Keratinocyte (primary cell): ENCODE measurements at places on chromosomes 3 and 15. TPM values are rescaled to one million over a fixed set of nuclear protein-coding genes. Genes with fewer than 3 reads are reported as not detected.

SLC9C1 gene
- not detected in 3 replicates for polyA plus RNA-seq

DHX30 gene
- 28.3 to 44.0 TPM (median 29.5 TPM) in 3 replicates for polyA plus RNA-seq

TRANK1 gene
- 2.5 to 4.7 TPM (median 3.2 TPM) in 3 replicates for polyA plus RNA-seq

CD200 gene
- polyA plus RNA-seq: 0.05 to 0.14 TPM (median 0.07 TPM) in 3 replicates

CACNA1D gene
- 0.06 to 0.20 TPM in 2 of 3 replicates, not detected in the other for polyA plus RNA-seq

IMPG2 gene
- polyA plus RNA-seq: 0.07 to 0.17 TPM (median 0.16 TPM) in 3 replicates

ATP6V1A gene
- polyA plus RNA-seq: 26.9 to 35.8 TPM (median 30.6 TPM) in 3 replicates

- no peaks in the 10 kb centered on the region for H3K36me3 ChIP-seq
- no peak overlapping the region for H3K4me3 ChIP-seq
- no peaks in the 10 kb centered on the region for H3K27me3 ChIP-seq
- no peak for DNase-seq
- no peaks in the 10 kb centered on the region for H3K4me1 ChIP-seq
- H3K27ac ChIP-seq: no peak overlapping the region
Observed at GRCh38 chr3:177208781-177209180, 11.5 kb upstream of the TBL1XR1 start.

DNA sequence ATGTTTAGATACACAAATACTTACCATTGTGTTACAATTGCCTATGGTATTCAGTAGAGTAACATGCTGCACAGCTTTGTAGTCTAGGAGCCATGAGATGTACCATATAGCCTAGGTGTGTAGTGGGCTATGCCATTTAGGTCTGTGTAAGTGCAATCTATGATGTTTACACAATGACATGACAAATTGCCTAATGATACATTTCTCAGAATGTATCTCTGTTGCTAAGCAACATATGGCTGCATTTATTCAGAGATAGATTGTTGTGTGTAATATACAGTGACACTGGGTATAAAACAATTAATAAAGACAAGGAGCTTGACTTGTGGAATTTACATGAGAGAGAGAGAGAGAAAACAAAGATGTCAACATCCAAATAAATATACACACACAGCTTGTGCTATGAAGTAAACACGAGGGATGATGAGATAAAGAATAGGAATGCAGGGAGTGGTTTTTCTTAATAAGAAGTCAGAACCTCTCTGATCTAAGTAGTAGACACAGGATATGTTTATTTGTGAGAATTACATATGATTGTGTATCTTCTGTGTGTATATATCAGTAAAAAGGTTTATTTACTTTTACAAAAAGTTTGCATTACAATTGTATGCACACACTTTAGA is 110.0 kb downstream of the KCNAB1 start:
- H3K4me1 ChIP-seq: peaks cover 22% of the 10 kb centered on the region
- no peak overlapping the region for H3K4me3 ChIP-seq
- peak overlapping the region; percentile 25 for H3K27ac ChIP-seq
- no peaks in the 10 kb centered on the region for H3K27me3 ChIP-seq

GRCh38 chr15:78761891-78762385 is 49.3 kb downstream of the ADAMTS7 start:
- H3K4me3 ChIP-seq: no peak overlapping the region
- DNase-seq: no peak
- no peaks in the 10 kb centered on the region for H3K27me3 ChIP-seq
- no peaks in the 10 kb centered on the region for H3K36me3 ChIP-seq
- no peak overlapping the region for H3K27ac ChIP-seq

DNA sequence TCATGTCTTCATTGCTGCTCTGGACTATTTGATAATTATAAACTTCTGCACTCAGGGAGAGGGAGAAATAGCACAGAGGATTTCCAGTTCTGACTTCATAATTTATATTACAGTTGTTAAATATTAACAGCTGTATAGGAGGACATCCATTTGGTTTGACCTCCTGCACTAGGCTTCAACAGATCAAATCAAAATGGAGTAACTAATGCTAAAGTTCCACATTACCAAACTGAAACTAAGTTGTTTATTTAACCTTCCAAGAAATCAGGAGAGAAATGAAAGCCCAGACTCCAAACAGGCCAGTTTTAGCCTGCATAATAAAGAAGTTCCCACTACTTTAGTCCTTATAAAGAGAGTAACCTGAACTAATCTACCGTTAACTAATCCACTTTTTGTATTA is 4.6 kb downstream of the PLSCR2 start:
- no peaks in the 10 kb centered on the region for H3K36me3 ChIP-seq
- DNase-seq: no peak
- H3K4me1 ChIP-seq: peaks cover 6% of the 10 kb centered on the region
- no peak overlapping the region for H3K27ac ChIP-seq
- no peak overlapping the region for H3K4me3 ChIP-seq
- H3K27me3 ChIP-seq: no peaks in the 10 kb centered on the region

DNA sequence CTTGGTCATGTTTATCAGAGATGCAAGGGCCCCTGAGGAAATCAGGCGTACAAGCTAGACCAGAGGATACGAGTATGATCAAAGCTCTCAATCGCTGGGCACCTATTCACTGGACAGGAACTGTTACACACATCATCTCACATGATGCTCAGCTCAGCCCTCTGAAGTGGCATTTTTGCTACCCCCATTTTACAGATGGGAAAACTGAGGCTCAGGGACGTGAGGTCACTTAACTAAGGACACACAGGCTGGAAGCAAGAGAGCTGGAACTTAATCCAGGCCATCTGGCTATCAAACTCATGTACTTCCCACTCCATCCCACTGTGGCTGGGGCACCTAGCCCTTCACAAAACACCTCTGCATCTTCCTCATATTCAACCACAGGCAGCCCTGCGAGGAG is 72.9 kb upstream of the SLC6A1 start:
- no peak overlapping the region for H3K27ac ChIP-seq
- no peak overlapping the region for H3K4me3 ChIP-seq
- no peaks in the 10 kb centered on the region for H3K4me1 ChIP-seq

DNA sequence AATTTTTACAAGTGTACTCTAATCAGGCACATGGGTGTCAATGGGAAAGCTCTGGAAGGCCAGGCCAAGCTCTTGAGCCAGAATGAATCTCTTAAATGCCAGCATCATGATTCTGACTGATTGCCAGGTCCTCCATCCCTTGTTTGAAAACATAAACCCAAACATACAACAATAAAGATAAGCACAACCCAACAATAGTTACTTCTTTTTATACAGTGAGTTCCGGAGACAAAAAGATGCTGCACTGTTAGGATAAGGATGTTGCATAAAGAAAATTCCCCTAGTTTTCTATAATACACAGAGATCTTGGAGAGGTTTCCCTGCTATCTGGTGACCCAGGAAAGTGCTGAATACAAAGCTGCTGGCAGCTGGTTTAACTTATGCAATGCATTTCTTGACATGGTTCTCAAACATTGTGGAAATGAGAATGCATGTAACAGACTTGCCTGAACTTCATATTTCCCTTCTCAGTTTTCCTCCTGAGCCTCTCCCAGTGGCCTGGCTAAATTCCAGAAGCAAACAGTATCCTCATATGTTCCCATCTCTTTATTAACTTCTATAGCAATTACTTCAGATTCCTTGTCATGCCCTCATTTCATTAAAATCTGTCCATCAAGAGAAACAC is 180.1 kb upstream of the PRICKLE2 start:
- no peaks in the 10 kb centered on the region for H3K4me1 ChIP-seq
- no peak overlapping the region for H3K27ac ChIP-seq
- no peaks in the 10 kb centered on the region for H3K36me3 ChIP-seq
- H3K27me3 ChIP-seq: no peaks in the 10 kb centered on the region

- no peaks in the 10 kb centered on the region for H3K36me3 ChIP-seq
- no peaks in the 10 kb centered on the region for H3K27me3 ChIP-seq
- H3K27ac ChIP-seq: no peak overlapping the region
- no peak overlapping the region for H3K4me3 ChIP-seq
- peaks cover 13% of the 10 kb centered on the region for H3K4me1 ChIP-seq
Observed at GRCh38 chr3:111700054-111700453, 104.9 kb upstream of the ZBED2 start.

DNA sequence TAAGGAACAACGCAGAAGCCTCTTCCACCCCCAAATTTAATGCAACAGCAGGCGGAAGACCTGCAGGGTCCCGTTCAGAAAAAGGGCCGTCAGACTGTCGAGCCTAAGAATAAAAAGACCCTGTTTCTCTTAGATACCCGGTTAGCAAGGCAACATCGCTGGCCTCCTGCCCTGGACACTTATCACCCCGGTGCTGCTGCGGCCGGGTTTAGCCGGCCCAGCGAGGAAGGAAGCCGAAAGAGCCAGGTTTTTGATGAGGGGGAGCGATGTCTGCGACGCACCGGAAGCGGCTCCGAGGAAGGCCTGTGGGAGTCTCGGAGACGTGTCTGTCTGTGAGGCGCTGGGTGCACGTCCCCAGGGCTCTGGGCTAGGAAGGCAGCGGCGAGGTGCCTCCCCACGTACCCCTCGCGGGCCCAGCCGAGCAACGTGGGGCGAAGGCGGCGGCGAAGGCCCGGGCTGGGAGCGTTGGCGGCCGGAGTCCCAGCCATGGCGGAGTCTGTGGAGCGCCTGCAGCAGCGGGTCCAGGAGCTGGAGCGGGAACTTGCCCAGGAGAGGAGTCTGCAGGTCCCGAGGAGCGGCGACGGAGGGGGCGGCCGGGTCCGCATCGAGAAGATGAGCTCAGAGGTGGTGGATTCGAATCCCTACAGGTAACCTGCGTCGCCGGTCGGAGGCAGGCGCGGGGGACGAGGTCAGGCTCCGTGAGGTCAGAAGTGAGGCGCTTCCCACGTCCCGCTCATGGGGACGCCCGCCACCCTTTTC is at the start of gene UBA5:
TSS of gene UBA5 (plus strand) at position 278 of the 759 bp plus-strand sequence. CDS start at position 487, 209 bp downstream.
- no peak for DNase-seq
- H3K4me3 ChIP-seq: peak within 1 kb of the TSS; percentile 99
- peaks cover 14% of the 10 kb centered on the region for H3K4me1 ChIP-seq
- H3K27me3 ChIP-seq: no peaks in the 10 kb centered on the region
- H3K36me3 ChIP-seq: no peaks in the 10 kb centered on the region
- peak within 1 kb of the TSS; percentile 95 for H3K27ac ChIP-seq

DNA sequence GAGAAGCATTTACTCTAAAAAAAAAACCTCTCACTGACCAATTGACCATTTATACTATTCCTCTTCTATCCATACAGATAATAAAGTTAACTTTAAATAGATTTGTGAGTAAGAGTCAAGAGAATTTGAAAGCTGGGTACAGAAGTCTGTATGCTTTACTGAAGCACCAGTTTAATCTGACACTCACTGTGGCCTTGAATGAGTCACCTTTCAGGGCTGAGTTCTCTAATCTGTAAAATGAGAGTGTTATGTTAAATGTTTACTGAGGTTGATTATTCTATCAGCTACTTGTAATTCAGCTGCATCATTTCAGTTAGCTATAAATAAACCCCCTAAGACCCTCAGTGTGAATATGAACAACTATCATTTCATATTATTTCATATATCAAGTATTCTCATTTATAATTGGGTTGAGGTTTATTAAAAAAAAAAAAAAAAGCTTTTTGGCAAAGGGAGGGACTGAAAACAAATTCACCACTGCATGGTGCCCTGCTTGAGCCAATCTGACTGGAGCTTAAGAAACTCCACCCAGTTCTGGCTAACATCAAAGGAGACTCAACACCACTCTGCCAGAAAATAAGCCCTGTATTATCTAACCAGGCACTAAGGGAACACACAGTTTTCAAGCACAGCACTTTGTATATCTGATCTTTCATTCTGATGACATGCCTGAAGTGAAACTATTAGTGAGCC is 2.8 kb downstream of the MAP4 start:
- H3K27ac ChIP-seq: no peak overlapping the region
- peaks cover 23% of the 10 kb centered on the region for H3K4me1 ChIP-seq

DNA sequence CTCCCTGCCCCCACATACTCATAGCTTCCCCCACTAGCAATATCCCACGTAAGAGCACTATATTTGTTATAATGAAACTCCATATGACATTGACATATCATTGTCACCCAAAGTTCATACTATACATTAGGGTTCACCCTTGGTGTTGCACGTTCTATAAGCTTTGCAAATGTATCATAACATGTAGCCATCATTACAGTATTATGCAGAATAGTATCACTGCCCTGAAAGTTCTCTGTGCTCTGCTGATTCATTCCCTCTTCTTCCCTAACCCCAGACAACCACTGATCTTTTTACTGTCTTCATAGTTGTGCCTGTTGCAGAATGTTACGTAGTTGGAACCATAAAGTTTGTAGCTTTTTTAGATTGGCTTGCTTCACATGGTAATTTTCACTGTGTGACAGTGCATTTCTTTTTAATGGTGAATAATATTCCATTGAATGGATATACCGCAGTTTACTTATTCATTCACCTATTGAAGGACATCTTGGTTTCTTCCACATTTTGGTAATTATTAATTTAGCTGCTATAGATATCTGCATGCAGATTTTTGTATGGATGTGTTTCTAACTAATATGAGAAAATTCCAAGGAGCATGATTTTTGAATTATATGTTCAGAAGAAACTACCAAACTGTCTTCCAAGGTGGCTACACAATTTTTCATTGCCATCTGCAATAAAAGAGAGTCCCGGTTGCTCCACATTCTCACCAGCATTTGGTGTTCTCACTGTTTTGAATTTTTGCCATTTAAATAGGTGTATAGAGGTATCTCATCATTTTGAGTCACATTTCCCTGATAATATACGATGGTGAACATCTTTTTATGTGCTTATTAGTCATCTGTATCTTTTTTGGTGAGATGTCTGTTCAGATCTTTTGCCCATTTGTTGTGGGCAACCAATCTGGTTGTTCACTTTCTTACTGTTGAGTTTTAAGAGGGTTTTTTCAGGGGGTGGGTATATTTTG is 59.7 kb downstream of the CD200 start:
- H3K36me3 ChIP-seq: no peaks in the 10 kb centered on the region
- H3K4me3 ChIP-seq: no peak overlapping the region
- no peak overlapping the region for H3K27ac ChIP-seq
- no peak for DNase-seq
- H3K27me3 ChIP-seq: no peaks in the 10 kb centered on the region
- peaks cover 20% of the 10 kb centered on the region for H3K4me1 ChIP-seq

DNA sequence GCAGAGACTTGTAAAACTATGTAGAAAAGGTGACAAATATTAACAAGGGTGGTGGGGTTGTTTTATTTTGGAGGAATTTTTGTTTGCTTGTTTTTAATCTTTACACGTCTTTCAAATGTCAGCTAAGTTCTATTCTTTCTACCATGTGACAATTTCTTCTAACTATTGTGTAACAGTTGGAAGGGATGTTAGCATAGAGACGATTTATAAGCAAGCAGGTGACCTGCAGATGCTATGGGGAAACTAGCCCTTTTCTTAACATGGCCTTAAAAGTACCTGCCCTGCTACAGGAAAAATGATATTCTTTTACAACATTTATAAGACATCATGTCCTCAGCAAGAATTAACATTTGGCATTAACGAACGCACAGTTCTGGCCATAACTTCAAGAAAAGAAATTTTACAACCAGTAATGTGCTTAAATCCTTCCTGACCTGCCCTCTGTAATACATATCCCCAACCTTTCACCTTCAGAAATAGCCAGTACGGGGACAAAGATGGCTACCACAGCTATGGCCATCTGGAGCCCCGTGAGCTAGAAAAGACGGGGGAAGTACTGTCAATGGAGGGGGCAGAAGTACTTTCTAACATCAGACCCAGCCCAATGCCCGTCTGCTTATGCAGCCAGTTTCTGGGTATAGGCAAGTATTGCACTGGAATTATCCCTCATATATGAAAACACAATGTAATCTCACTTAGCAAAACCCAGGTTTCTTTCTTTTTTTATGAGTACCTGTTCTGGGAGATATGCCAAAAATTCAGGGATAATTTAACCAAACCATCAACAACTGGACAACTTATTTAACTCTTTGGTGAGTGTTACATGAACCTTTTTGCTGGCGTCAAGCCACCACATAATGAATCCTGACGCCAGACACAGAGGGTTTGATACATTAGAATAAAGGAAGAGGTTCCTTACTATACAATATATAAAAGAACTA is 67.7 kb upstream of the NR2F2 start:
- H3K27ac ChIP-seq: no peak overlapping the region
- peaks cover 15% of the 10 kb centered on the region for H3K4me1 ChIP-seq
- no peaks in the 10 kb centered on the region for H3K36me3 ChIP-seq
- H3K4me3 ChIP-seq: no peak overlapping the region

- H3K36me3 ChIP-seq: no peaks in the 10 kb centered on the region
- no peaks in the 10 kb centered on the region for H3K4me1 ChIP-seq
- H3K4me3 ChIP-seq: no peak overlapping the region
- no peak for DNase-seq
- no peak overlapping the region for H3K27ac ChIP-seq
Observed at GRCh38 chr3:42732196-42732828, 29.7 kb upstream of the HHATL start.
